ENCODE measurements at places on chromosomes 2 and 18.
A peak's percentile ranks its signal among the peaks of the same experiment; 100 is the strongest.

- H3K4me1 ChIP-seq: no peaks in the 10 kb centered on the region
- no peaks in the 10 kb centered on the region for H3K27me3 ChIP-seq
- H3K36me3 ChIP-seq: no peaks in the 10 kb centered on the region
- no peak overlapping the region for H3K27ac ChIP-seq
- no peak overlapping the region for H3K4me3 ChIP-seq
- DNase-seq: no peak
These were observed 83.8 kb downstream of the LRATD1 start for GRCh38 chr2:14716319-14716718.

GRCh38 chr2:20919297-20919800, 96.4 kb upstream of the LDAH start:
- no peaks in the 10 kb centered on the region for H3K27me3 ChIP-seq
- no peak overlapping the region for H3K4me3 ChIP-seq
- no peak overlapping the region for H3K27ac ChIP-seq
- H3K4me1 ChIP-seq: no peaks in the 10 kb centered on the region

- DNase-seq: no peak
- no peak overlapping the region for H3K27ac ChIP-seq
- H3K36me3 ChIP-seq: no peaks in the 10 kb centered on the region
- no peaks in the 10 kb centered on the region for H3K27me3 ChIP-seq
- H3K4me3 ChIP-seq: no peak overlapping the region
These were observed 4.1 kb downstream of the ASB3 start for GRCh38 chr2:53782676-53783075.

DNA sequence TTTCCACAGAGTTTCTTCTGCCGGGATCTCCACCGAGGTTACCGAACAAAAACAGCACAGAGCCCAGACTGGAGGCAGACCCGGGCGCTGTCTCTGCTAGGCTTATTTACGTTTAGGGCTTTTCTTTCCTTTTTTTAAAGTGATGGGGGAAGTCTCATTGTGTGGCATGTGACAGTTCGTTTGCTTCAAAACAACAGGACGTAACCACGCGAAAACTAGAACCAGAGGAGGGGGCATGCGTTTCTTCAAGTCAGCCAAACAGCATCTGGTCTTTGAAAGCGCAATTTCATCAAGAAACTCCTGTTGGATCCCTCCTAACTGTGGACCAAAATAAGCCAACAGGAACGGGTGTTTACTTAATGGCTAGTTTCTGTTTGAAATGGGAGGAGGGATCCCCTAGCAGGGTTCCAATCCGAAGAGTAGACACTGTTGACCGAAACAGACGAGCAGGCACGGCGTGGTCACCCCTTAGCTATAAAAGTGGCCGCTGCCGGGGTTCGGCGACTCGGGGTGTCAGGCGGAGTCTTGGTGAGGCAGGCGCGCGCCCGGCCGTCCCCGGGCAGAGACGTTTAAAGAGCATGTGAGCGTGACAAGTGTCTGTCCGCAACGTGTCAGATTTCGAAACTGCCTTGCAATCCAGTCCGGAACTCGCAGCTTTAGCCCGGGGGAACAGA, 997 bp upstream of the TGIF1 start:
- H3K27me3 ChIP-seq: no peaks in the 10 kb centered on the region
- peak overlapping the region; percentile 79 for H3K4me3 ChIP-seq
- DNase-seq: peak; percentile 84
- H3K4me1 ChIP-seq: peaks cover 7% of the 10 kb centered on the region

DNA sequence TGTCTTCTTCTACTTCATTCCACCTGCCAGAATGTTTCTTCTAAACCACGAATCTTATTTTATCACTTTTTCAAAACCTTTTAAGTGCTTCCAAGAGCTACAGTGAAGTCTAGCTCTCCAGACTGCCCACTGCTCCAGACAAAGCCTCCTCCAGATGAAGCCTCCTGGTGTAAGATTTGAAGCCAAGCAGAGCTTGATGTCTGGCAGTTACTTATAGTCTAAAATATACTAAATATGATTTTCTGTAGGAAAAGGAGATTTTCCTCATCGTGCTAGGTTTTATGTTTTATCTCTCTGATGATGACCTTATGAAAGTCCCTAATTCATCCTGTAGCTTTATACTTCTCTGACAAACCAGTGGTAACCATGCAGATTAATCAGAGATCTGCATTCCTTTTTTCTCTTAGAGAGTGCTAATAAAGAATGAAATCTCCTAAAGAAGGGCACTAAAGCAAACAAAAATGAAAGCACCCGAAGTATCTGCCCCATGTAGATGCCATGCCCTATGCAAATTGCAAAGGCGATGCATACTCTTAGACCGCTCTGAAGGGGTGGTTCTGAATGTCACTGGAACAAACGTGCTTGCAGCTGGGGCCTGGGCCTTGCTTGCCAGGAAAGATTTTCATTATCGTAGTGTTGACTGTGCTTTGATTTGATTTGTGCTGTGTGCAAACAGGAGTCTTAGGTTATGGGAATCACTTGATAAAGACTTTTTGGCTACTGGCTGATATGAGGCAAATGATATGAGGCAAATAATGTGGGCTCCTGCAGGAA, 314.2 kb downstream of the PID1 start:
- no peak for DNase-seq
- no peak overlapping the region for H3K27ac ChIP-seq
- H3K4me3 ChIP-seq: no peak overlapping the region
- no peaks in the 10 kb centered on the region for H3K4me1 ChIP-seq

DNA sequence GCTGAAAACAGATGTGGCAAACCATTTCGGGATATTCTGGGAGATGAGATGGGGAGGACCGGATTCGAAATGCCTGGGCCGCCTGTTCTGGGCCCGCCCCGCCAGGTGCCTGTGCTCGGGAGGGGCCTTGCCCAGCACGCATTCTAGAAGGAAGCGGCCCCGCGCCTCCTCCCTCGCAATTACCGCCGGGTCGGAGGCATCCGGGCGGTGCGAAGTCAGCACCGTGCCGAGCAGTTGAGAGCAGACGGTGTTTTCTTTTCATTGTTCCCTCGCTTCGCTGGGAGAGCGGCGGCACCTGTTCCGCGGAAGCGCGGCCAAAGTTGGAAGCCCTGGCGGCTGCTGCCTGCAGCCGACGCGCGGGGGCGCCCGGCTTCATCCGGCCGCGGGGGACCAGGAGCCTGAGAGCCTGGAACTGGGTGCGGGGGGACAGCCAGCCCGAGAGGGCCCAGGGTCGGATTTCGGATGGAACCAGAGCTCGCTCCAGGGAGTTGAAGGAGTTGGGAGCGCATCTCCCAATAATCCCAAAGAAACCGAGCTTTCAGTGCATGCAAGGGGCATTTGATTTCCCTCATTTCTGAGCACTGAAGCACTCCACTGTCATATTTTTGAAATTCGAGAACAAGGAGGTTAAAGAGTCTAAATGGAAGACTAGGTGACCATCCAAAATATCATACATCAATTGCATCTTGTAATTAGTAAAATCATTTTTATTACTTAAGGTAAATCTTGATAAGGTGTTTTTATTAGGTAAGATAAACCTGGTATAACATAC, 241.8 kb upstream of the RAB12 start:
- H3K27ac ChIP-seq: no peak overlapping the region
- peaks cover 5% of the 10 kb centered on the region for H3K36me3 ChIP-seq
- no peak for DNase-seq

DNA sequence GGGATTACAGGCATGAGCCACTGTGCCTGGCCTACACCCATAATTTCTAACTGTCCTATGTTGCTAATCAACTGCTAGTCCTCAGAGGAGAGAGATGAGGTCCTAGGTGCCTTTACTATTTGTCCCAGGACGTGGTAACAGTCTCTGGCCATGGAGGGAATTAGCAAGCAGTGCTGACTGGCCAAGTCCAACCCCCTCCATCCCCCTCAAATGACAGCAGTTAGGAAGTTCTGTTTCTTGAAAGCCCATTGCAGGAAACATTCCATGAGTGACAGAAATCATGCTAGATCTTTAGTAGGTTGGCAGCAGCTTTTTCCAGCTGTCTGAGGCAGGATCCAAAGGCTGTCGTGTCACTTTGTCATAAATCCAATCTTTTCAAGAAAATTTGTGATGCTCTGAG, 55.7 kb upstream of the REL start:
- H3K27ac ChIP-seq: no peak overlapping the region
- no peaks in the 10 kb centered on the region for H3K36me3 ChIP-seq
- no peaks in the 10 kb centered on the region for H3K27me3 ChIP-seq
- no peaks in the 10 kb centered on the region for H3K4me1 ChIP-seq
- DNase-seq: no peak
- H3K4me3 ChIP-seq: no peak overlapping the region

DNA sequence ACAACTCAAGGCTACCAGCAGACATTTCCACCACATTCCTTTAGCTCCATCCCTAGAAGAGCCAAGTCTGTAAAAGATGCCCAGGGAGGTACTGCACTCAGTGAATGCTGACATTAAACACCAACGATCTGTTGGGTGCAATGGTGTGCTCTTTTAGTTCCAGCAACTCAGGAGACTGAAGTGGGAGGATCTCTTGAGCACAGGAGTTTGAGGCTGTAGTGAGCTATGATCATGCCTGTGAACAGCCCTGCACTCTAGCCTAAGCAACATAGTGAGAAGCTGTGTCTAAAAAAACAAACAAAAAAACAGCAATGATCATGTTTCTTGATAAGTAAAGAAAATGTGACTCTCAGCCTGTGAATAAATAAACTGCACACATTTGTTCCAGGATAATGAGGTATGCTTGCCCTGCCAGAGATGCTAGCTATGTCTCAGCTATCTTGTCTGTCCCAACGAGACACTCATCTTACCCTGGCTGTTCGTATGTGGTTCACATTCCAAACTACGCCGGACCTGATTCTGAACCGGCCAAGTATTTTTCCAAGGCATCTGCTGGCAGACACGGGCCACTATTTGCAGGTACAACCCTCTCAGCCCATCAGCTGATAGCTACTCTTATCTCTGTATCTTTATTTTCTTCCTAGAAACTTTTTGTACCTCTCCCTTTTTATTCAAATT, 21.8 kb downstream of the TMEM182 start:
- DNase-seq: no peak
- H3K27me3 ChIP-seq: no peaks in the 10 kb centered on the region
- H3K4me1 ChIP-seq: no peaks in the 10 kb centered on the region
- H3K36me3 ChIP-seq: no peaks in the 10 kb centered on the region
- no peak overlapping the region for H3K4me3 ChIP-seq
- no peak overlapping the region for H3K27ac ChIP-seq

- no peaks in the 10 kb centered on the region for H3K36me3 ChIP-seq
- no peak overlapping the region for H3K4me3 ChIP-seq
- no peaks in the 10 kb centered on the region for H3K4me1 ChIP-seq
- no peaks in the 10 kb centered on the region for H3K27me3 ChIP-seq
These were observed 639.9 kb downstream of the LRP1B start for GRCh38 chr2:141490886-141491285.

- H3K27me3 ChIP-seq: no peaks in the 10 kb centered on the region
- no peaks in the 10 kb centered on the region for H3K36me3 ChIP-seq
- H3K4me3 ChIP-seq: no peak overlapping the region
- H3K4me1 ChIP-seq: peaks cover 45% of the 10 kb centered on the region
- no peak for DNase-seq
- H3K27ac ChIP-seq: peak overlapping the region; percentile 94
These were observed 58.0 kb downstream of the LRRFIP1 start for GRCh38 chr2:237685408-237685807.

- no peaks in the 10 kb centered on the region for H3K4me1 ChIP-seq
- no peak overlapping the region for H3K4me3 ChIP-seq
- H3K27ac ChIP-seq: no peak overlapping the region
- H3K27me3 ChIP-seq: no peaks in the 10 kb centered on the region
These were observed 106.3 kb downstream of the C2orf74 start for GRCh38 chr2:61268249-61268648.

- no peaks in the 10 kb centered on the region for H3K36me3 ChIP-seq
- H3K27ac ChIP-seq: no peak overlapping the region
- no peak overlapping the region for H3K4me3 ChIP-seq
- H3K27me3 ChIP-seq: no peaks in the 10 kb centered on the region
- no peaks in the 10 kb centered on the region for H3K4me1 ChIP-seq
- DNase-seq: no peak
These were observed 125.3 kb upstream of the APCDD1 start for GRCh38 chr18:10329101-10329500.

DNA sequence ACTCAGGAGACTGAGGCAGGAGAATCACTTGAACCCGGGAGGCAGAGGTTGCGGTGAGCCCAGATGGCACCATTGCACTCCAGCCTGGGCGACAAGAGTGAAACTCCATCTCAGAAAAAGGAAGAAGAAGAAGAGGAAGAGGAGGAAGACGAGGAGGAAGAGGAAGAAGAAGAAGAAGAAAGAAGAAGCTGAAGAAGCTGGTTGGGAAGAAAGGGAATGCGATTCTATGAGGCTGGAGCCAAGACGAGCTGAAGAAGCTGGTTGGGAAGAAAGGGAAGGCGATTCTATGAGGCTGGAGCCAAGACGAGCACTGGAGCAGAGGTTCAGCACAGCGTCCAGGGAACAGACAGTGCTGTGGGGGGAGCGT, 30.3 kb upstream of the TAF1B start:
- no peak for DNase-seq
- no peak overlapping the region for H3K27ac ChIP-seq
- H3K4me1 ChIP-seq: peaks cover 7% of the 10 kb centered on the region
- H3K36me3 ChIP-seq: no peaks in the 10 kb centered on the region
- H3K4me3 ChIP-seq: no peak overlapping the region

- no peaks in the 10 kb centered on the region for H3K4me1 ChIP-seq
- no peak for DNase-seq
- no peak overlapping the region for H3K4me3 ChIP-seq
- no peak overlapping the region for H3K27ac ChIP-seq
- H3K36me3 ChIP-seq: no peaks in the 10 kb centered on the region
These were observed 86.6 kb upstream of the FAM237A start for GRCh38 chr2:206555721-206556120.

GRCh38 chr2:200515155-200515554, 5.3 kb upstream of the KCTD18 start:
- no peaks in the 10 kb centered on the region for H3K27me3 ChIP-seq
- H3K27ac ChIP-seq: no peak overlapping the region
- H3K36me3 ChIP-seq: no peaks in the 10 kb centered on the region
- DNase-seq: no peak
- peaks cover 5% of the 10 kb centered on the region for H3K4me1 ChIP-seq

DNA sequence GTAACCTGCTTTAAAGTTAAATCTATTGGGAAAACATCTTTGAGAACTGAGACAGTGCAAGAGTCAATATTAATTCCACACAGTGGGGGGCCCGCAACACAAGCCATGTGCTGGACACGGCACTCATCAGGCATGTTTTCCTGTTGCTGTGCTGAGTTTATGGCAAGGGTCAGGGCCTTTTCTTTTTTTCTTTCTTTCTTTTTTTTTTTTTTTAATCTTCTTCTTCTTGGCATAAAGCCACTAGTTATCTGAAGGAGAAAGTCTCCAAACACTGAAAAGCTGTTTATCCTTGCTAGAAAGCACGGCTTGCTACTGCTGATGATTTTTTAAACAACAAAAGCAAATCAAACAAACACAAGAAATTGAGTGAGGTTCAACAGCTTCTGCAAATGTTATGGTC, 252.1 kb downstream of the ZNF521 start:
- no peaks in the 10 kb centered on the region for H3K36me3 ChIP-seq
- H3K27me3 ChIP-seq: no peaks in the 10 kb centered on the region
- no peaks in the 10 kb centered on the region for H3K4me1 ChIP-seq
- H3K4me3 ChIP-seq: no peak overlapping the region
- no peak for DNase-seq

- H3K27ac ChIP-seq: no peak overlapping the region
- H3K4me1 ChIP-seq: no peaks in the 10 kb centered on the region
- no peak overlapping the region for H3K4me3 ChIP-seq
- DNase-seq: no peak
- no peaks in the 10 kb centered on the region for H3K27me3 ChIP-seq
These were observed 171.2 kb downstream of the SPAG16 start for GRCh38 chr2:213455316-213456008.
